ENCODE measurements at places on chromosomes 7 and 10.

GRCh38 chr10:61189912-61190311 is 245.9 kb upstream of the RHOBTB1 start:
- no peak for DNase-seq

- DNase-seq: no peak
Observed at GRCh38 chr7:4297918-4298219, 384.2 kb upstream of the FOXK1 start.

GRCh38 chr10:67621834-67622233 is 74.2 kb downstream of the CTNNA3 start:
- DNase-seq: no peak

- peak; percentile 30 for DNase-seq
Observed at GRCh38 chr7:84092207-84092606, 102.4 kb downstream of the SEMA3A start.

- no peak for DNase-seq
Observed at GRCh38 chr7:106561151-106561550, 99.8 kb downstream of the CCDC71L start.

- DNase-seq: no peak
Observed at GRCh38 chr10:71354776-71355175, 35.7 kb downstream of the SLC29A3 start.

- no peak for DNase-seq
Observed at GRCh38 chr10:116055252-116055916, 217.6 kb downstream of the GFRA1 start.

GRCh38 chr7:116100626-116101025 is 70.1 kb upstream of the TFEC start:
- no peak for DNase-seq

- peak; percentile 38 for DNase-seq
Observed at GRCh38 chr7:95723583-95724180, 48.7 kb upstream of the DYNC1I1 start.

- DNase-seq: no peak
Observed at GRCh38 chr7:152520861-152521302, 85.1 kb upstream of the KMT2C start.

- DNase-seq: no peak
Observed at GRCh38 chr10:126101736-126102135, 205.4 kb downstream of the FANK1 start.

DNA sequence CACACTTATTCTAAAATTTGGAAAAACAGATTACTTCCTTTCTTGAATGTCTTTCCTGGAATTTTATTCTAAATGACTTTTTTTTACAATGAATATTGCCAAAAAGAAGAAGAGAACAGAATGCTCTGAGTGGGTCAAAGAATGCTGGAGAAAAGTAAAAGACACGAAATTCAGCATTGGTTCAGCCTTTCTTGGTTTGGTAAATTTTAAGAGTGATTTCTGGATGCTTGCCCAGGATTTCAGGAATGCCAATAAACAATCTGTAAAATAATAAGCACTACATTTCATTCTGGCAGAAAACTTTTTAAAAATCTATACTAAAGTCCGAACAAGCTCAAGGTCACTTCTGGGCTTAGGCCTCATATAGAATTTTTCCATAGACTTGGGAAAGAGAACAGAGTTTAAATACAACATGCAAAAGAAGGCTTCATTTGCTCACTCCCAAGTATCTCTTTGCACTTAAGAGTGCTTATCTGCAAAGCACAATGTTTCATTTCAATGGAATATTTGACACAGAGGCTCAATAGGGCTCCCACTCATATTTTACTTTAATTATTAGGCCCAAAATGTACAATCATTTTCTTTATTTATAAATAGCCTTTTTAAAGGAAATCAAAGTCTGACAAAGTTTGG is 359.5 kb upstream of the ANKRD30A start:
- DNase-seq: no peak

DNA sequence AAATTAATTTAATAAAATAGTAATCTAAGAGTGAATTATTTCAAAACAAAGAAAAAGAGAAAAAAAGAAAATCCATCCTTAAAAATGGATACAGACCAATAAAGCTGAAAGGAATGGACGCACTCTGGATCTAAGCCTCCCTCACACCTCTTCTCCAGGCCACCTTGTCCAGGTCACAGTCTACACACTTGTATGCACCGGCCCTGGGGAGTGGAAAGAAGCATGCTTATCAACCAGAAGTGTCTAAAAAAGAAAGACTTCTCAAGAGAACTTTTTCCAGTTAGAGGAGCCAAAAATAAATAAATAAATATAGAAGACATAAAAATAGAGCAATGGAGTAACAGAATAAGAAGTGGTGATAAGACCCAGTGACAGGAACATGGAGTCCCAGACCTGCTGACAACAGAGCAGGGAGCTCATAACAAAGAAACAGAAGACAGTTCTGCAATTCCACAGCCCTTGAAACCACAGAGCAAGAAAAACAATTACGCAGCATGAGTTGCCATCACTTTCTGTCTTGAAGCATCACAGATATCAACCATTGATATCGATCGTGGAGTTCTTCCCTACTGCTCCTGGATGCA is 311.7 kb upstream of the NFE2L3 start:
- DNase-seq: peak; percentile 84

DNA sequence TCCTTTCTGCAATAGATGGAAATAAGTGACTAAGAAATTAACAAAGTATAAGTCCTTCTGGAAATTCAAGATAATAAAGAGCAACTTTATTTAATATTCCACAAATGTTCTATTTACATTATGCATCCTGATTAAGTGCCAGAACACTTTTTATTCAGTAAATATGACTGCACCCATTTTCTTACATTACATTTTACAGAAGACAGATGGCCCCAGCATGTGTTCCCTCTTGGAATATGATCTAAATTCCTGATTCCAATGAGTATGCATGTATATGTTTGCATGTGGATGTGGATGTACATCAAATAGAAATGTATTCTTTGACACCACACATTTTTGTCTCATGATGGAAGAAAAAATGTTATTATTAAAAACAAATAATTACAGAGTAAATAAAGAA is 628.7 kb upstream of the SEMA3D start:
- DNase-seq: no peak

GRCh38 chr10:79333513-79333912 is 13.8 kb upstream of the PPIF start:
- peak; percentile 50 for DNase-seq

- no peak for DNase-seq
Observed at GRCh38 chr7:48548667-48549066, 375.7 kb upstream of the CDC14C start.

DNA sequence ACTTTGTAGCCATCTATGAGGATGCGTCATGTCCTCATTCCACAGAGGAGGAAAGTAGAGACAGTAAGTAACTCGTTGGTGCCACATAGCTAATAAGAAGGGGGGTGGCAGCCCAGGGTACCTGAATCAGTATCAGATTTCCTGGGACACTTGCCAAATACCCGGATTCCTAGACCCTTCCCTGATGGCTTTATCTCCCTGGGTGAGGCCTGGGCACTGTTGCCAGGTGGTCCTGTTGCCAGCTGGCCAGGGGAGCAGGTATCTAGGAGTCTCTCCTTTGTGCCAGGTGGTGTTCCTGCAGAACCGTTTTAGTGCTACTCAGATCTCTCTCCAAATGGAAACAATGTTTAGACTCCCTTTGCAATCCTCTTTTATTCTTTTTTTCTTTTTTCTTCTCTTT is 12.7 kb downstream of the SLC29A3 start:
- no peak for DNase-seq

DNA sequence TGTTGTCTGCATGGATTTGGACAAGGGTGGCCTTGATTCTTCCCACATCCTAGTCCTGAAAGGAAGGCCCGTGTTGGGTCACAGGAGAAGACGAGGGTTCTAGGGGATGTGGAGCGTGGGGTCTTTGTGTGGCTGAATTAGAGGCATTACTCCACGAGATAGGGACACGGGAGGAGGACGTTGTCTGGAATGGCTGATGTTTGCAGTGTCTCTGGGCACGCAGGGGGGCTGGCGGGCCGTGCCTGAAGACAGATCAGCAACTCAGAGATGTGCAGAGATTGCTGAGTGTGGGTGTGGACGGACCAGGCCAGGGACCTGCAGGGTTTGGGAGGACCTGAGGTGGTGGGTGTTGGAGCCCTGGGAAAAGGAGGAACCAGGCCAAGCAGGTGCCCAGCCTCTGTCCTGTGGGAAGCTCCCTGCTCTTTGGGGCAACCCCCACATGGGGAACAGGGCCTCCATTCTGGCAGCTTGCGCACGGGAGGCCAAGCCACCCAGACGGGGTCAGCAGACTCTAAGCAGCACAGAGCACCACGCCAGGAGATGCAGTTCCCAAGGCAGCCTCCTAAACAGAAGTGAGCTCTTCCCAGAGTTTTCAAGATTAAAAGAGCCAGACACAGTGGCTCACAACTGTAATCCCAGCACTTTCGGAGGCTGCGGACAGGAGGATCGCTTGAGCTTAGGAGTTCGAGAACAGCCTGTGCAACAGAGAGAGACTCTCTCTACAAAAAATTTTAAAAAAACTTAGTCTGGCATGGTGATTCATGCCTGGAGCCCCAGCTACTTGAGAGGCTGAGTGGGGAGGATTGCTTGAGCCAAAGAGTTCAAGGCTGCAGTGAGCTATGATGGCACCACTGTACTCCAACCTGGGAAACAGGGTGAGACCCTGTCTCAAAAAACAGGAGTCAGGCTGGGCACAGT is 71.0 kb upstream of the GTF2I start:
- peak; percentile 44 for DNase-seq

GRCh38 chr7:65953890-65954450 is 28.0 kb downstream of the GUSB start:
- DNase-seq: no peak

DNA sequence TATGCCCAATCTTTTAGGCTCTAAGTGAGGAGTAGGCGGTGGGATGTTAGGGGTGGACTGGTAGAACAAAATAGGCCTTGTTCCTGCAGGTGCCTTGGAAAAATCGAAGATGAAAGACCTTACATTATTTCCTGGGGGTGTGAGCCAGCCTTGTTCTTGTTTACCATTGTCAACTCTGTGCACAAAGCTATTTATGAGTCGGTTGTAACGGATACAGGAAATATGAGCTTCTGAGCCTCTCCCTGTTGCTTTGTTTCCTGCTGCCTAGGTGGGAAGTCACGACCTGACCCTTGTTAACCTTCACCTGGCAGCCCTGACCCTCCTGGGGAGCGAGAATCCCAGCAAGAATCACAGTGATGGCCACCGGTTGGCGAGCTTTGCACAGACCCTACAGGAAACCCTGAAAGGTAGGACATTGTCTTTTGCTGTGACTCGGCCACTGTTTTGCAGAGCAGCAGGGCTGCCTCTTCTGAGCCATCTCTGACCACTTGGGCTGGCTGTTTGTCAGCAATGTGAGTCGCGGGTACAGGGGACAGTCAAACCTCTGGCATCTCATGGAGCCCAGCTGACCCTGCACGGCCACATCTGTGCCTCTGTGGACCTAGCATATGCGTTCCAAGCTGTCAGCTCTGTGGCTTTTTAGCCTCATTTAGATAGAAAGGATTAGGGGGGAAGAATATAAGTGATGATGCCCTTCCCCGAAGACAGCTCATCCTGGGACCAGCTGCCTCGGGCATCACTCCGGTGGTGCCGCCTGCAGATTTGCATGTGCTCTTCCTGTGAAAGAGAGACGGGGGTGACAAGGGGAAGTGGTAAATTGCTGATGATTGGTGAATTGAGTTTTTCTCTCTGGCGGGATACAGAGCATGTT is 102.1 kb upstream of the ANLN start:
- no peak for DNase-seq

DNA sequence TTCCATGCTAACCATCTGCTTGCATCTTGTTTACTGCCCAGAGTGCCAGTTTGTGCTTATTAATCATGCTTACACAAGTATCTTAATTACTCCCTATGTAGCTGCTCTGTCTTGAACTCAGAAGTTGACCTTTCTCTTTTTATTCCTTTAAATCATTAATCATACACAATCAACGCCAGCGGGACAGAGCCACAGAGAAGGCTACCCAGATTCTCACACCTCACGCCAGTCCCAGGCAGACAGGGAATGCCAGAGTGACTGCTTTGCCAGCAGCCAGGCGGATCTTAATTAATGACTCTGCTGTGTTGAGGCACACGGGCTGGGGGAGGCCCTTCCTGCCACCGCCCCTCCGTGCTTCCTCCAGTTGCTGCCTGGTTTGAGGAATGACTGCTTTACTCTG is 229.4 kb downstream of the LRMDA start:
- no peak for DNase-seq

DNA sequence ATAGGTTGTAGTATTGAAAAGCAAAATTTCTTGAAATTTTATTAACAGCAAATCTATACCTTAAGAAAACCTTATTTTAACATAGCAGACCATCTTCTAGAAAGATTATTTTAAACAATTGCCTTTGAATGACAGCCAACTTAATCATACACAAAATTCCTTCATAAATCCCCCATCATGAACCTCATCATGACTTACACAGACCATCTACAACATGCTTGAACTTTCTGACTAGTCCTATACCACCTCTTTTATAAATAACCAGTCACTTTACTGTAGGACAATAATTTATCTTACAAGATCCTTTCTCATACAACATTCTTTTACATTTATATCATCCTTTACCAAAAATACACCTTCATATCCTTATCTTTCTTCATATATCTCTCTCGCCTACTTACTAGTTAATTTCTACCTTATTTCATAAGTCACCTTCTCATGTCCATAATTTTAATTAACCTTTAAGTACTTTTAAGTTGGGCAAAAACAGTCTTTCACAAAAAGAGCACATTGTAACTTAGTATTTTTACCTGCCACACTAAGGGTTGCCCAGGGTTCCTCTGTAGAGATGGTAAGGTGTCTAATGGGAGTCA is 16.6 kb upstream of the PTN start:
- DNase-seq: no peak

DNA sequence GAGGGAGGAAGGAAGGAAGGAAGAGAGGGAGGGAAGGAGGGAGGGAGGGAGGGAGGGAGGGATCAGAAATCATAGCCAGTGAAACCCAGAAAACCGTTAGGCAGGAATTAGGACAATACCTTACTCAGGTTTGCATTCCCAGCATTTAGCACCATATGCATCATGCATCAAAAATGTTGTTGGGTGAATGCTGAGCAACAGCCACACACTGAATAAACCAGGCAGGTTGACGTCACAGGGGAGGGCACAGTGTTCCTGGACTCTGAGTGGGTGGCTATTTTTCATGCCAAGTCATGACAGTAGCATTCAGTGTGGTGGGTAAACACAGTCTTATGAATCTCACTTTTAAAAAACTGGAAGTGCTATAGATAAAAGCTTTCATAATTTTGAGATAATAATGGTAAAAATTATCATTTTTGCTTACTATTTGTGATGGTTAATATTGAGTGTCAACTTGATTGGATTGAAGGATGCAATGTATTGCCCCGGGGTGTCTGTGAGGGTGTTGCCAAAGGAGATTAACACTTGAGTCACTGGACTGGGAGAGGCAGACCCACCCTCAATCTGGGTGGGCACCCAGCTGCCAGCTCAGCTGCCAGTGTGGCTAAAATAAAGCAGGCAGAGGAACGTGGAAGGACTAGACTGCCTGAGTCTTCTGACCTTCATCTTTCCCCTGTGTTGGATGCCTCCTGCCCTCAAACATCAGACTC is 199.1 kb upstream of the PRKCQ start:
- peak; percentile 100 for DNase-seq

- no peak for DNase-seq
Observed at GRCh38 chr7:20797462-20798080, 10.9 kb upstream of the SP8 start.

DNA sequence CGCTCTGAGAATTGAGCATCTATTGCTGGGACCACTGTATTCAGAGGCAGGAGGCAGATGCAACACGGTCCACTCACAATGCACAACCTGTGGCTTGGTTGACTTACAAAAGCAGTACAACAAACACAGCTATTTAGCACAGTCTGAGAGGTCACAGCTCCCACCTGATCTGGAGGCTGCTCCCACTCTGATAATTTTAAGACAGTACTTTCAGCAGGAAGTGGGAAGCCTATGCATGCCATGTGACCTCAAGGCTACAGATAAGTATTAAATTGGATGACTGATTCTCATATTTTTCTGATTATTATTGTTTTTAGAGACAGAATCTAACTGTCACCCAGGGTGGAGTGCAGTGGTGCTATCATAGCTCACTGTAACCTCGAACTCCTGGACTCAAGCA is 659.3 kb downstream of the PARD3 start:
- DNase-seq: no peak

Measured in amniotic epithelial cell (primary cell).